ENCODE measurements at places on chromosomes 12 and 14.

DNA sequence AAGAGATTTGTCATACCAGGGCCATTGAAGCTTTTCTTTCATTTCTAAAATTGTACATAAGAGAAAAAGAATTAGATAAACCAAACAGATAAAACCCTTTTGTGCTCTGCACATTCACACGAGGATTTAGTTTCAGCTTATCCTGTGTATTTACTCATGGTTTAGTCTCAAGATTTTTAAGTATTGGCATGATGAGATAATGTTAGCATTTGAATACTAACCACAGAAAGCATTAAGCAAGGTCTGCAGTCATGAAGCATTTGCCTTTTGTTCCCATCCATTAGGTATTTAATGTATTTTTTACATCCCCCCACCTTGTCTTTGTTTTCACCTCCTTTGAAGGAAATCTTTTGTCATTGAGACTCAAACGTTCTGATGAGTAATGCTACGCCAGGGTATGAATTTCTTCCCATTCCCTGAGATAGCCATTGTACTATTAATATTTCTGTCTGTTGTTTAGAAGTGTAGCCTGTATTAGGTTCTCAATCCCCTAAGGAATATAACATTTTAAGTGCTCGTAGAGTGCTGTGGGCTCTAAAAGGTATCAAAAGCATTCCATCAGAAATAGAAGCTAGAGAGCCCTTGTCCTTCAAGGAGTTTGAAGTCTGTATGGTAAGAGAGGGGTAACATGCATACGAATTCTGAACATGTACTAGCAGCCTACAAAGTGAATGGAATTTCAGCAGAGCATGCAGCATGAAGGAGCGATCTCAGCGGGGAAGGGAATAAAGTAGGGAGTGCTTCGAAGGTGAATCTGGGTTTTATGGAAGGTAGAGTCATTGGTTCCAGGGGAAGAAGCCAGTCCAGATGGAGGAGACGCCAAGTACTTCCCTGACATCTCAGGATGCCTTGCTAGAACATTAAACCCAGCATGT is 22.3 kb downstream of the CRADD start:
- no peak for DNase-seq

DNA sequence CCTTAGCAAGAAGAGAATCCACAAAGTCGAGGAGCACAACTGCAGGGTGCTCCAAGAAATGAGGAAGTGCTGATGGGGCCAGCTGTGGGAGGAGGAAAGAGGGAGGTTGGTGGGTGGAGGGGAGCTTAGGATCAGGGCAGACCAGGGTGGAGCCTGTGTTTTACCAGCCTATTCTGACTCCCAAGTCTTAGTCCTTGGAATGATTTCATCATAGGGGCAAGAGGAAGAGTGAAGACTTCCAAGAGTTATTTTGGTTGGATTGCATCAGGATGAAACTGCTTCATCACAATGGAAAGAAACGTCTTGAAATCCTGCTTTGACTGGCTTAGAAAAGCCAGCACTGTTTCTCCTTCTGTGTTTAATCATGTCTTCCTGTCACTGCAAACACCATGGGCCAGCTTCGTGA is 194.0 kb downstream of the DPF3 start:
- no peak for DNase-seq

- DNase-seq, result no peak
These were observed 74.4 kb downstream of the SLC24A4 start for GRCh38 chr14:92397150-92397952.

GRCh38 chr12:113129664-113130456 is 5.7 kb downstream of the RASAL1 start:
- no peak for DNase-seq

- no peak for DNase-seq
These were observed 33.7 kb upstream of the HELB start for GRCh38 chr12:66268562-66268961.

GRCh38 chr14:99707921-99708320 is 23.8 kb downstream of the CYP46A1 start:
- no peak for DNase-seq

- no peak for DNase-seq
These were observed 315.8 kb downstream of the BCL11B start for GRCh38 chr14:98956181-98956580.

DNA sequence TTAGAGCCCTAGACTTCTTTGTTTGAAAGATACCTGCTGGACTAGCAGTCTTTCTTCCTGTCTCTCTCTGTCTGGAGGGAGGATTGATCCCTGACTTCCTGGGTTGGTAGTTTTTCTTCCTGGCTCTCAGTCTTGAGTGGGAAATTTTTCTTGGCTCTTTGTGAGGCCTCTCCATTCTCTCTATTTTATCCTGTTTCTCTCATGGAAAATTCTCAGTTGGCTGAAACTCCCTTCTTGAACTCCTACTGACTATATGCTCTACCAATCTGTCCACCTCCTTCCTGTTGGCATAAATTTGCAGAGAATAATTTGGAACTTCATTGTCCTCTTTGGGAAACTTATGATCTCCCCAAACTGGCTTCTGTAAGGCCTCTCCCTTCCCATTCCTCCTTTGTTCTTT is 24.1 kb upstream of the MUCL1 start:
- no peak for DNase-seq

DNA sequence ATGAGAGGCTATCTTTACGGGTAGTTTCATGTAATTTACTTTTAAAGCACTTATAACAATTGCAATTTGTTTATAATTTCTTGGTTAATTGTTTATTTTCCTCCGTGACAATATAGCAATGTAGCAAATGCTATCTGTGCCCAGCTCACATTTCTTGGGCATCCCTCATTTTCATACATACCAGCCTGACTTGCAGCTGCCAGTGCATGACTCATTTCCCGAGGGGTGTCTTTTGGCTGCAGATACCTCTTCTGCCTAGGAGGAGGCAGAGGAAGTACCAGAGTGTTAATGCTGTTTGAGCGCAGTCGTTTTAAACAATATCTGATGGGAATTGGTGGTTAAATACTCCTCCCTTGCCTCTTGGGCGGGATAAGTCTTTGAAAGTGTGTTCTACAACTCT is 104.2 kb upstream of the ABCD2 start:
- DNase-seq, result no peak

GRCh38 chr12:107254258-107254856 is 161.0 kb upstream of the CRY1 start:
- DNase-seq, result no peak

- DNase-seq, result no peak
These were observed 51.7 kb upstream of the DDX11 start for GRCh38 chr12:31021809-31022494.

DNA sequence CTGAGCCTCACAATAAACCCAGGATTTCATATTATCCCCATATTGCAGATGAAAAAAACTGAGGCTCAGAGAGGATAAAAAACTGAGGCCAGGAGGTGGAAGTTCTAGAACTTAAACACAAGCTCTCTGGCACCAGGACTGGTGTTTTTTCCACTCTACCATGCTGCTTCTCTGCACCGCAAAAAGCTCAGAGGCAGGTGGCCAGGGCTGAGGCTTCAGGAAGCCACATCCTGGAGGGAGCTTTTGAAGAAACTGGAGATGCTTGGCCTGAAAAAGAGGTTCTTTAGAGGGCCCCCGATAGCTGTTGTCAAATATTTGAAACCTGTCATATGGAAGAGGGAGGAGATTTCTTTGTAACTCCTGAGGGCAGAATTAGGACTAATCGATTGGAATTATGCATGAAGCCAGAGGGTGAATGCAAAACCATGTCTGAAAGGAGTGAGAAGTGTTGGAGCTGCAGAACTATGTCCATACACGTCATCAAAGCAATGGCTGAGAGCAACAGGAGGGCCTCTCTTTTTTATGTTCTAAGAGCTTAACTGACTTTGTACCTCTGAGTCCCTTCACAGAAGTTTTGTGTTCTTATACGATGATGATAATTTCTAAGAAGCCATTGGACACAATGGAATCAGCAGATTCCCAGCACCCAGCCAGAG is 448.6 kb downstream of the FUT8 start:
- DNase-seq, result no peak

GRCh38 chr12:132426349-132427173 is 63.4 kb upstream of the FBRSL1 start:
- no peak for DNase-seq

DNA sequence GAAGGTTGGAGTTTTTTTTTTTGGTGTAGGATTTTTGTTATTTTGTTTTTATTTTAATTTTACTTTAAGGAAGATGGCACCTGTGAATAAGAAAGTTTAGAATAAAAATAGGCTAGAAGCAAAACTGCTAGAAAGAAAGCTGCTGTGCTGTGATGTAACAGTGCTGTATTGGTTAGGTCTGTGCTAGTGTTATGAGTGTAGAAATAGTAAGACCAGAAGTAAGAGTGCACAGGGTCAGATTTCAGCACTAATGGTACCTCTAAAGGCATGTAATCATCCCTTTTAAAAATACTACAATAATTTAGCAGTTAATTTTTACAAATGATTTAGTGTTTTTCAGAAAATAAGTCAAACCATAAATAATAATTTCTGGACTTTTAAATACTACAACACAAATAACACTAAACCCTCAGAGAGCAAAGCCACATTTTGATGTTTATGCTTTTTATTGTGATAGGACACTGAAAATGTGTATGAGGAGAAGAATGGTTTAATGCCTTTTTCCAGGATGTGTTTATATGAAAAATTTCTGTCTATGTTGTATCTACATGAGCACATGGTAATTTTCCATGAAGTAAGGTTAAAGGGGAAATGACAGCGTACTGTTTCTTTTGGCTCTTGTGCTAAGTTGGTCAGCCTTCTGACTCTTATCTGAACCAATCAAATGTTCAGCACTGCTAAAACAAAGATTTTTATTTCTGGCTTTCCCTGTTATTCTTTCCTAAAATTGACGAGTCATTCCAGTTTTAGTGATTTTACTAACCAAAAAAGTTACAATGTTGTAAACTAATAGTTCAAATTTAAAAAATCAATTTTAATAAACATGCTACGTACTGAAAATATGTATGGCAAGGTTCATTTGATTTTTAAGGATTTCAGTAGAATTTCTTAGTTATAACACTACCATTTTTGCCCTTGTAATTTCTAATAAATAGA is 96.1 kb downstream of the PPHLN1 start:
- no peak for DNase-seq

- DNase-seq, result no peak
These were observed 36.9 kb downstream of the BCL11B start for GRCh38 chr14:99234961-99235571.

- DNase-seq, result no peak
These were observed 126.2 kb downstream of the KSR2 start for GRCh38 chr12:117842630-117843029.

GRCh38 chr14:68599896-68600610 is 192.8 kb downstream of the ZFP36L1 start:
- no peak for DNase-seq

- no peak for DNase-seq
These were observed 852 bp downstream of the COX16 start for GRCh38 chr14:70358631-70359030.

DNA sequence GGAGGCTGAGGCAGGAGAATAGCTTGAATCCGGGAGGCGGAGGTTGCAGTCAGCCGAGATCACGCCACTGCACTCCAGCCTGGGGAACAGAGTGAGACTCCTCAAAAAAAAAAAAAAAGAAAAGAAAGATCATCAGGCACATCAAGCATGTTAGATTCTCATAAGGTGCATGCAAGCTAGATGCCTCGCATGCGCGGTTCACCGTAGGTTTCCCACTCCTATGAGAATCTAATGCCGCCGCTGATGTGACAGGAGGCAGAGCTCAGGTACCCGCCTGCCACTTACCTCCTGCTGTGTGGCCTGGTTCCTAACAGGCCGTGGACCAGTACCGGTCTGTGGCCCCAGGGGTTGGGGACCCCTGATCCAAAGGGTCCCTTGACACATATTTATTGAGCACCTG is 7.0 kb downstream of the ACVR1B start:
- DNase-seq, result no peak

GRCh38 chr14:100363053-100363452 is 39.9 kb downstream of the SLC25A47 start:
- no peak for DNase-seq

- no peak for DNase-seq
These were observed 42.8 kb downstream of the GNS start for GRCh38 chr12:64716371-64716770.

- DNase-seq, result no peak
These were observed 32.3 kb downstream of the RPS29 start for GRCh38 chr14:49553892-49554291.

- DNase-seq, result no peak
These were observed 140.3 kb downstream of the SLC38A6 start for GRCh38 chr14:61121355-61121787.

DNA sequence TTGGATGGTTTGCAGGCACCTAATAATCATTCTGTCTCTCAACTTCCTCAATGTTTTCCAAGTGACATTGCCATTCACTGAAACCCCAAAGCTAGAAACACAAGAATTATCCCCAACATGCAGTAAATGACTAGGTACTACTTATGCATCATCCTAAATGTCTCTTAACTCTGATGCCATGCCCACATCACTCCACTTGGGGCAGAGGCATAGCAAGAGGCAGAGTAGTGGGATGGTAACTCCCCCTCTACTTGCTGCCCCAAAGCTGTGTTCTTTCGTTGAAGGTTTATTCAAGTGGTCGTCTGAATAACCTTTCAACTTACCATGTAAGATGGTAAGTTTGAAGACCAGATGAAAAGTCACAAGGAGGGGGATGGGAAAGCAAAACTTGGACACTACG is 77.9 kb upstream of the SOX5 start:
- no peak for DNase-seq

DNA sequence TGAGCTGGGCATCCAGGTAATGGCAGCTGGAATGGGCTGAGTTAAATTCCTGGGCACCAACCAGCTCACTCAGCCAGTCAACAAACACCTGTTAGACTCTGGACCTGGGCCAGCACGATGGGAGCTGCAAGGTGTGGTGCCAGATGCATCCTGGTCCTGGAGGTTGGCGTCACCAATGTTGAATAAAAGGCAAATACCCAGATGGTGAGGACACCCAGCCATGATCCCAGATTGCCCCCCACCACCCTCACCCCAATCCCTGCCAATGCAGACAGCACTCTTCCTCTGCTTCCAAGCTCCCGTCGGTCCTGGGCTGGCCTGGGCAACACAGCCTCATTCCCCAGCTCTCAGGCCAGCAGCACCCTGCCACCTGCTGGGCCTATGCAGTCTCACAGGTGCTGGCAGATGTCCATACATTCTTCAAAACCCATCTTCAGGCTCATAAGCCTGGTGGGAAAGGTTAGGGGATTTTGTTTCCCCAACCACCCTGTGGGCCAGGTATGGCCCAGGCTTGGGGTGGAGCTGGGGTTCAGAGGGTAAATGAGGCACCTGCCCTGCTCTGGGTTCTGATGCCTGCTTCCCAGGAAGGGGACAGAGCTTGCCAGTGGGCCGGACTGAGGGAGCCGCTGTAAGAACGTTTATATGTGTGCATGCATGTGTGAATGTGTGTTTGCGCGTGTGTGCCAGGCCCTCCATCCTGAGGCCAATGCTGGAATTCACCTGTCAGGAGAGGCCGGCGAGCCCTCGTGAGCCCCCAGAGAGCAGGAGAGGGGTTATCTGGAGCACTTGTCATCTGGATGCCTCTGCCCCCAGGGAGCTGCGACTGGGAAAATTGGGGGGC is 58.0 kb downstream of the LGMN start:
- DNase-seq, result no peak

DNA sequence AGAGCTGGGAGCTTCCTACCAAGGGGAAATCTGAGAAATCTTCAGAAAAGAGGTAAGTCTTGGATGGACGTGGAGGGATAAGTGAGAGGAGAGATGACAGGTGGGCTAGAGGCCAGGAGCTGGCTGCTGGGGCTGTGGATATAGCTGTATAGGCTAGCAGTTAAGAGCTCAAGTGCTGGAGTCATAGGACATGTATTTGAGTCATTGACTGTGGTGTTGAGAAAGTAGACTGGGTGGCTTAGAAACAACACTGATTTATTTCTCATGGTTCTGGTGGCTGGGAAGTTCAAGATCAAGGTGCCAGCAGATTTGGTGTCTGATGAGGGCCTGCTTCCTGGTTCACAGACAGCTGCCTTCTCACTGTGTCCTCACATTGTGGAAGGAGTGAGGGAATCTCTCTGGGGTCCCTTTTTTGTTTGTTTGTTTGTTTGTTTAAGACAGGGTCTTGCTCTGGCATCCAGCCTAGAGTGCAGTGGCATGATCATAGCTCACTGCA is 151.1 kb upstream of the FUT8 start:
- no peak for DNase-seq

Measured in Caco-2 (cell line).